Tibial nerve (tissue), 4 donors: ENCODE measurements at places on chromosomes 2 and 18. TPM values are rescaled to one million over a fixed set of nuclear protein-coding genes. Genes with fewer than 3 reads are reported as not detected.

ZNF2 gene
- 4.4 TPM for total RNA-seq

KYNU gene
- total RNA-seq: 4.8 TPM

TBR1 gene
- total RNA-seq: not detected

AP1S3 gene
- total RNA-seq: 0.59 TPM

CCDC74B gene
- total RNA-seq: 26.6 TPM

ANKRD53 gene
- 4.0 TPM for total RNA-seq

AOX1 gene
- 87.3 TPM for total RNA-seq

RUFY4 gene
- not detected for total RNA-seq

EVA1A gene
- 1.6 TPM for total RNA-seq

NOL4 gene
- not detected for total RNA-seq

PLCD4 gene
- total RNA-seq: 9.2 TPM

ZSWIM2 gene
- total RNA-seq: not detected

- H3K4me1 ChIP-seq: no peaks in the 10 kb centered on the region
- no peak overlapping the region for H3K27ac ChIP-seq
- no peaks in the 10 kb centered on the region for H3K36me3 ChIP-seq
- no peaks in the 10 kb centered on the region for H3K27me3 ChIP-seq
These were observed 187.1 kb downstream of the NRP2 start for GRCh38 chr2:205869439-205869838.

DNA sequence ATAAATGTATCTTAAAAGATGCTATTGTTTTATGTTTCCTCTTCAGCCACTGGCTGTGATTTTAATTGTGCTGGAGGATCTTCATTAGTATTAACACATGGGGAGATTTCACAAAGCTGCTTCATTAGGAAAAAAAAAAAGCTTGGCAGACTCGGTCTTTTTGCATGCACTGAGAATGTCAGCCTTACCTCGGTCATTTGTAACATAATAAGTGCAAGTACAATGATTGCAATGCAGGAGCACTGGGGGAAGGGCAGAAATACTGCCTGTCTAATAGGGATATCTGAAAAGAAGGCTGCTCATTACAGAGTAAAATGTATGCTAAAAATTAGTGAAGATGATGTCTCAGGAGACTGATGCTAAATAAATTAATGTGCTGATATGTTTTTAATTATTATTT is 1.3 kb upstream of the BAZ2B start:
- no peaks in the 10 kb centered on the region for H3K27me3 ChIP-seq
- H3K36me3 ChIP-seq: no peaks in the 10 kb centered on the region
- H3K4me3 ChIP-seq: no peak overlapping the region
- no peaks in the 10 kb centered on the region for H3K4me1 ChIP-seq

GRCh38 chr2:158493458-158493857 is 36.7 kb downstream of the PKP4 start:
- H3K4me3 ChIP-seq: no peak overlapping the region
- no peak overlapping the region for H3K27ac ChIP-seq
- H3K27me3 ChIP-seq: no peaks in the 10 kb centered on the region
- no peak for DNase-seq
- H3K4me1 ChIP-seq: peaks cover 24% of the 10 kb centered on the region

DNA sequence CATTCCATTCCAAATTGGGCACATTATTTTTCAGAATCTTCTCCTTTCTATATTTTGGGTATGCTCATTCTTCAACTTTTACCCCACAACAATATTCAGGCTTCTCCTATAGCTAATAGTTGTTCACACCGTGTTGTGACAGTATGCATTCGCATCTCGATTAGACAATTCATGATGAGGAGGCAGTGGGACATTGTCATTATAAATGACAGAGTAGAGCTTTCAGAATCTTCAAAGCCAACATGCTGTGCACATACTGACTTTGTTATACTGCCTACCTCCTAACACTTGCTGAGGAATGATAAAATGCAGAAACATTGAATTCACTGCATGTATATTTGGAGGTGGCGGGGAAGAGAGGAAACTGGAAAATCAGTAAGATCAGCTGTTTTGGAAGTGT is 714.2 kb downstream of the SUCLG1 start:
- DNase-seq: no peak
- H3K36me3 ChIP-seq: no peaks in the 10 kb centered on the region
- no peaks in the 10 kb centered on the region for H3K27me3 ChIP-seq
- no peaks in the 10 kb centered on the region for H3K4me1 ChIP-seq
- no peak overlapping the region for H3K27ac ChIP-seq
- H3K4me3 ChIP-seq: no peak overlapping the region

- no peaks in the 10 kb centered on the region for H3K27me3 ChIP-seq
- no peak overlapping the region for H3K4me3 ChIP-seq
- peaks cover 4% of the 10 kb centered on the region for H3K4me1 ChIP-seq
- peaks cover 19% of the 10 kb centered on the region for H3K36me3 ChIP-seq
These were observed 9.3 kb downstream of the YPEL5 start for GRCh38 chr2:30155889-30156658.

DNA sequence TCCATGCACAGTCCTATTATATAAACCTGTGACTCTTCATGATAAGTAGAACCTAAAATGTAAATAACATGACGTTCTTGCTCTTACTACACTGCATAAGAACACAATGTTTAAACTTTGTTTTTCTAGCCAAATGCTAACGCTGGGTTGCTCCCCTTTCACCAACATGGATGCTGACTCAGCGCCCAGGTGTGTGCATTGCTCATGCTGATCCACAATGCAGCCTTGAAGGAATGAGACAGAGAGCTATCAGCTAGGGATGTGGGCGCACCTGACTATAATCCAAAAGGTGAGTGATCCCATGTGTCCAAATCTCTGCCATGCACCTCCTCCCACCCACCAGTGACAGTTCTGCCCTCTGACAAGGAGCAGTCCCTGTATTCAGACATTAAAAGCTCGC is 235.0 kb downstream of the IRS1 start:
- no peaks in the 10 kb centered on the region for H3K4me1 ChIP-seq
- no peak for DNase-seq
- no peak overlapping the region for H3K27ac ChIP-seq
- H3K27me3 ChIP-seq: no peaks in the 10 kb centered on the region
- H3K36me3 ChIP-seq: no peaks in the 10 kb centered on the region

- no peak overlapping the region for H3K27ac ChIP-seq
- no peaks in the 10 kb centered on the region for H3K27me3 ChIP-seq
- H3K36me3 ChIP-seq: no peaks in the 10 kb centered on the region
- H3K4me3 ChIP-seq: no peak overlapping the region
- H3K4me1 ChIP-seq: no peaks in the 10 kb centered on the region
These were observed 159.9 kb downstream of the PDE1A start for GRCh38 chr2:182266909-182267308.

- H3K27ac ChIP-seq: no peak overlapping the region
- H3K27me3 ChIP-seq: no peaks in the 10 kb centered on the region
- H3K4me1 ChIP-seq: no peaks in the 10 kb centered on the region
- H3K36me3 ChIP-seq: no peaks in the 10 kb centered on the region
- H3K4me3 ChIP-seq: no peak overlapping the region
- no peak for DNase-seq
These were observed 81.0 kb upstream of the CCDC150 start for GRCh38 chr2:196558497-196558896.

- H3K4me3 ChIP-seq: no peak overlapping the region
- H3K4me1 ChIP-seq: no peaks in the 10 kb centered on the region
- no peak for DNase-seq
- no peaks in the 10 kb centered on the region for H3K36me3 ChIP-seq
These were observed 17.6 kb downstream of the NEB start for GRCh38 chr2:151716721-151717120.

- DNase-seq: no peak
- no peaks in the 10 kb centered on the region for H3K36me3 ChIP-seq
- no peak overlapping the region for H3K27ac ChIP-seq
- no peaks in the 10 kb centered on the region for H3K27me3 ChIP-seq
- no peaks in the 10 kb centered on the region for H3K4me1 ChIP-seq
These were observed 18.0 kb upstream of the GPR17 start for GRCh38 chr2:127627740-127628571.

DNA sequence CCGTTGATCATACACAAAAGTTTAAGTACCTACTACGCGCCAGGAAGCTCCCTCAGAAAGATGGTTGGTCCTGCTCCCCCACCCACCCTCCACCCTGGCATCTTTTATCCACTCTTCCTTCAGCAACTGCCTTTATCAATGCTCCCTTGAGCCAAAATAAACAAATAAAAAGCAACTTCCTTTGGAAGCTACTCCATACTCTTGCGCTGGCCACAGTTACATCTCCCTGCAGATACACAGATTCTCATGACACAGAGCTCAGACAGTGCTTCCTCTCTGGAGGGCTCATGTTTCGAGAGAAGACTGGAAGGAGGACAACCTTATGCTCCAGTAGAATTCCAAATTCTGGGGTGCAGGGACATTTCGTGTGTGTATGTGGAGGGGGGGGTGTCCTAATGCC is 3.8 kb upstream of the STEAP3 start:
- no peak for DNase-seq
- H3K27ac ChIP-seq: no peak overlapping the region
- no peak overlapping the region for H3K4me3 ChIP-seq

DNA sequence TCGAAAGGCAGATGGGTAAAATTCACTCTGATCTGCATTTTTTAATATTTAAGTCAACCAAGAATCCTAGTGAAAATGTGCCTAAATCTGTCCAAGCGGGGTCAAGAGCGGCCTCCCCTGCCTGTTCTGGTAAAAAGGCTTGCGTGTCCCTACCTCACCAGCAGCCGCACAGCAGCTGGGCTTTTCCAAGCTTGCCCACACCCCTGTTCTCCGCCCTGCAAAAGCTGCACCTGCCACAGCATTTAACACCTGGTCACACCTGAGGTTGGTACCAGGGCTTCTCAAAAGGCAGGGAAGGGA is 25.8 kb upstream of the TMEM182 start:
- no peak for DNase-seq
- H3K36me3 ChIP-seq: no peaks in the 10 kb centered on the region
- H3K27me3 ChIP-seq: no peaks in the 10 kb centered on the region
- H3K4me3 ChIP-seq: peak overlapping the region; percentile 69

GRCh38 chr2:213862407-213863076 is 548.3 kb upstream of the VWC2L start:
- H3K27me3 ChIP-seq: no peaks in the 10 kb centered on the region
- H3K4me3 ChIP-seq: no peak overlapping the region

DNA sequence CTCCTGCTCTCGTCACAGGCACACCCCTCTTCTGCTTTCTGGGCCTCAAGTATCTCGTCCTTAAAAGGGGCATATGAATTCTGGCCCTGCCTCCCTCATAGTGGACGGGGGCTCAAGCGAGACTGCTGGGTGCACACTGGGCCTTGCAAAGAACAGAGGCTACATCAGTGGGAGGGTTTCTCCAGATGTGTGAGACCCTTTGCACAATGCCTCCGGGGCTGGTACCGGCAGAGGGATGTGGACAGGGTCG is 25.0 kb downstream of the CRACDL start:
- no peak for DNase-seq
- no peak overlapping the region for H3K4me3 ChIP-seq
- no peak overlapping the region for H3K27ac ChIP-seq
- no peaks in the 10 kb centered on the region for H3K36me3 ChIP-seq
- H3K4me1 ChIP-seq: no peaks in the 10 kb centered on the region
- no peaks in the 10 kb centered on the region for H3K27me3 ChIP-seq

DNA sequence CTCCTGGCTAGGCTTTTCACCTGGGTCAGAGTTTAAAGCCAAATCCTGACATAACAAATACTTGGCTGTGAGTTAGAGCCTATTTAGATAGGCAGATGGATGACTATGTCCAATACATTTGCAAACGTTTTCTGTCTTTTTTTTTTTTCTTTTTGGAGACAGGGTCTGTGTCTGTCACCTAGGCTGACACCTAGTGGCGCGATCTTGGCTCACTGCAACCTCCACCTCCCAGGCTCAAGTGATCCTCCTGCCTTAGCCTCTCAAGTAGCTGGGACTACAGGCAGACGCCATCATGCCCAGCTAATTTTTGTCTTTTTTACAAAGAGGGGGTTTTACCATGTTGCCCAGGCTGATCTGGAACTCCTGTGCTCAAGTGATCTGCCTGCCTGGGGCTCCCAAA is 124.8 kb downstream of the DYM start:
- H3K4me1 ChIP-seq: no peaks in the 10 kb centered on the region
- H3K27ac ChIP-seq: no peak overlapping the region
- no peak overlapping the region for H3K4me3 ChIP-seq
- H3K36me3 ChIP-seq: no peaks in the 10 kb centered on the region
- no peaks in the 10 kb centered on the region for H3K27me3 ChIP-seq

DNA sequence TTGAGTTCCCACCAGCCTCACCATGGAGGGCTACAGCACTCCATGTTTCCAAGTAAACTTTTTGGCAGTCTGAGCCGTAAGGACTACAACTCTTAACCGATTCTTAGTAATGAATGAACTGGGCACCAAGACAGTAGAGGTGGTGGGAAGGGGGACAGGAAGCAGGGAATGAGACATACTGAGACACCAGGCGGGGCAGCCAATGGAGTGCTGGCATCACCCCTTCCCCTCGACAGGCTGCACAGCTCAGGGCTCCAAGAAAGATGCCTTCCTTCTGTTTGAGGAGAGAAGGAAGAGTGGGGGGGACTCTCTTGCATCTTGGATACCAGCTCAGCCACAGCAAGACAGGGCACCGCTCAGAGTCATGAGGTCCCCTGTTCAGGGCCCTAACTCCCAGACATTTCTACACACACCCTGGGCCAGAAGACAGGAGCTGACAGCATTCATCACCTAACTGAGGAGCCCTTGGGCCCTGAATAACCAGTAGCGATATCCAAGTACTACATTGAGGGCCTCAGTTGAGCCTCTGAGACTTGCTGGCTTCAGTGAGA is 45.2 kb downstream of the USP34 start:
- no peak overlapping the region for H3K27ac ChIP-seq
- no peak for DNase-seq
- no peak overlapping the region for H3K4me3 ChIP-seq
- no peaks in the 10 kb centered on the region for H3K36me3 ChIP-seq
- H3K4me1 ChIP-seq: peaks cover 7% of the 10 kb centered on the region

- no peak overlapping the region for H3K27ac ChIP-seq
- H3K36me3 ChIP-seq: no peaks in the 10 kb centered on the region
- no peaks in the 10 kb centered on the region for H3K27me3 ChIP-seq
These were observed 111.2 kb upstream of the HDAC4 start for GRCh38 chr2:239512054-239512453.
